ENCODE measurements at places on chromosomes 3 and 15.

DNA sequence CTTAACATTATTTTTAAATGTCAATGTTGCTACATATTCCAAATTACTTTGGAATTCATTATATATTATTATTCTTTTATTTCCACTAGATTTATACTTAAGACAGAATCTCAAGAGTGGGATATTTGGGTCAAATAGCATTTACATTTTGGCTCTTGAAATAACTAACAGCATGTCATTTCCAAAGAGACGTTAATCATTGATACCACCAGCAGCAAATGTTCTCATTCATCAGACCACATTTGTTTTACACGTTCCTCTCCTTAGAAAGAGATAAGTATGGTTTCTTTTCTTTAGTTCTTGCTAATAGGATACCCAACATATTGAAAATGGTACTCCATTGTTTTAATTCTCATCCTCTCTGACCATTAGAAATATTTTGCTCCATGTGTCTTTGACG, 229.8 kb downstream of the LPP start:
- no peak for DNase-seq

GRCh38 chr3:148758303-148758884, 60.7 kb downstream of the AGTR1 start:
- DNase-seq: no peak

GRCh38 chr3:64852738-64853137, 164.9 kb upstream of the ADAMTS9 start:
- no peak for DNase-seq

DNA sequence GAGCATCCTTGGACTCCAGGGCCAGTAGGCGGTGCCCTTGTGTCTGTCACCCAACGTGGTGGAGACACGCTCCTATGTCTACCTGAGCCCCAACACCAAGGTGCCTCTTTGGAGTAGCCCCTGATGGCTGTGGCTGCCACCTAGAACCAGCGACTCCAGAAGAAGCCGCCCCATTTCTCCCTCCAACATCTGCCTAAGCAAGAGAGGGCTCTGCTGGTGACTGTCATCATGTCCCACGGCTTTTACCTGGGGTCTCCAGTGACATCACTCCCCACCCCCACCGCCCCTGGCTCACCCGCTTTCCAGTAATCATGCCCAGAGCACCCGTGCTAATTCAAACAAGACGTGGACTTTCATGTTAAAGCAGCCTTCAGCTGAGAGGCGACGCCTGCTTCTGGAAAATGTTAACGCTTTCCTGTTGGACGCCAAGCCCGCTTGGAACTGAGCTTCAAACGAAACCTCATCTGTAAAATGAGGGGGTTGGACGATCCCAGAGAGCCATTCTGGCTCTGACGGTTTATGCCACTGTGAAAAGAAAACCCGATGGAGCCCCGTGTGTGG, 57.0 kb downstream of the ISG20 start:
- no peak for DNase-seq

GRCh38 chr3:49703443-49703927, 14.1 kb downstream of the RNF123 start:
- DNase-seq: peak; percentile 48

GRCh38 chr3:67646586-67647234, 7.7 kb downstream of the SUCLG2 start:
- DNase-seq: no peak

GRCh38 chr3:33915796-33916546, 117.5 kb downstream of the PDCD6IP start:
- no peak for DNase-seq

DNA sequence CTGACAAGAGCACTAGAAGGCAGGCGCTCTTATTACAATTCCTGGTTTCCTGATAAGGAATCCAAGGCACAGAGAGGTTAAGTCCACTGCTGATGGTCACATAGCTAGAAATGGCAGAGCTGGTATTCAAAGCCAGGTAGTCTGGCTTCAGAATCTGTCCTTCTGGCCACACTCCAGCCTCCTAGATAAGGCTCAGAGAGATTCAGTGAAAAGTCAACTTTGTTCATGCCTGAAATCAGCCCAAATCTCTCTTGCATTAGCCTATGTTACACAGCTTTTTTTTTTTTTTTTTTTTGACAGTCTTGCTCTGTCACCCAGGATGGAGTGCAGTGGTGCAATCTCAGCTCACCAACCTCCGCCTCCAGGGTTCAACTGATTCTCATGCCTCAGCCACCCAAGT, 21.1 kb upstream of the CMTM8 start:
- no peak for DNase-seq

GRCh38 chr15:77410701-77411618, 8.9 kb downstream of the PEAK1 start:
- no peak for DNase-seq

GRCh38 chr3:44762170-44762677, 630 bp downstream of the KIF15 start:
- DNase-seq: no peak

- no peak for DNase-seq
Observed at GRCh38 chr3:34056951-34057390, 258.5 kb downstream of the PDCD6IP start.

DNA sequence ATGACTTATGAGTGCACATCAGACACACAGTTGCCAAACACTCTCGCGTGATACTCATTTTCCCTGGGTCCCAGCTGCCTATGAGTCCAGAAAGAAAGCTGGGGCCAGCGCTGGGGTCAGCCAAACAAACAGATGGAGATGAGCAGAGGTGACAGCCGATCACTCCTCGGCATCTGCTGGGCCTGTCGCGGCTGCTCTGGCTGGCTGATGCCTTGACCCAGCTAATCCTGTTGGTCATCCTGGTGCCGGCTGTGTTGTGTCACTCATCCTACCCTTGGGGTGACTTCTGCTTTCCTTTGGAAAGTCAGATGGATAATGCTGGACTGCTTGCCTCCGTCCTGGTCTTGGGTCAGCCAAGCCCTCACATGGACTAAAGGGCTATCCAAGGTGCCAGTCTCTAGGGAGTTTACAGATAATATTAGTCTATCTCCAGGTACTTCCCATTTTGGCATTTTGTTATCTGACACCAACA, 105.3 kb upstream of the PDZRN3 start:
- no peak for DNase-seq

DNA sequence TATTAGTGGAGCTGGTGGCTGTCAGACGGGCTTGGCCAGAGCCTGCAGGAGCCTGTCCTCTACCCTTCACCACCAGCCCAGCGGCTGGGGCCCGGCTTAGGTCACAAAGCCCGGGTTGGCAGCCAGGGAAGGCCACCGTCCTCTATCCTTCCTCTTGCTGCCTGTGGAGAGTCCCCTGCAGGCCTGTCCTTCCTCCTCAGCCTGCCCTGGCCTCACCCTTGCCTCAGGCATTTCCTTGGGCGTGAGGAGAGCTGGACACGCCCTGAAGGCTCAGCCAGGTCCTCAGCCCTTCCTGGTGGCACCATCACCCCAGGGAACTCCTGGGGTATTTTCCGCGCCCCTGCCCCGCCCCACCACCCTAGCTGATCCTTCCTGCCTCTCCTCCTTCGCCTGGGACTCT, 7.7 kb downstream of the CHAC1 start:
- DNase-seq: no peak

GRCh38 chr3:30012941-30013543, 593.4 kb upstream of the TGFBR2 start:
- peak; percentile 62 for DNase-seq

- no peak for DNase-seq
Observed at GRCh38 chr3:47747558-47747957, 34.1 kb downstream of the SMARCC1 start.

DNA sequence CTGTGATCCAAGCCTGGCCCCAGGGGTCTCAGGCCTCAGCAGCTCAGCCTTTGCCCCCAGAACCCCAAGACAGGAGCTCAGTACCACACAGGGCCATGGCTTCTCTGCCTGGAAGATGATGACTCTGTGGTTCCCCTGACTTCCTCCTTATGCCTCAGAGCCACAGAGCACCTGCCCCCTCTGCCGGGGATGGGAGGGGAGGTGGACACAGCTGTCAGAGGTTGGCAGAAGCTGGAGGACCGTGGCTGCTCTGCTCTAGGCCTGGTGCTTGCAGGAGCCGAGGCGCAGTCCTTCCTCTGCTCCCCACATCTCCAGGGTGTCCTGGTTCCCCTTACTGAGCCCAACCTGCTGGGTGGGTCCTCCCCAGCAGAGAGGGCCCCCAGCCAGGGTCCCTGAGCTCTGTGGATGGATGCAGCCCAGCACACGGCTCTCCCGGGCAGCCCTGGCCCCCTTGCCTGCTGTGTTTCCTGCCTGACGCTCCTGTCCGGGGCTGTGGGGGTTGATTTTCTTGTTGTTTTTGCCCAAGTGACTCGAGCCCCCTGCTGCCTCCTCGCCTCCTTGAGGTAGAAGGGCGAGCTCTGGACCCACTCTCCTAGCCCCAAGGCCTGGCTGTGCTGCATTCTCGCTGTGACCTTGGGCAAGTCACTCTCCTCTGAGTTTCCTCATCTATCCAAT, 36.6 kb downstream of the PSTPIP1 start:
- no peak for DNase-seq

DNA sequence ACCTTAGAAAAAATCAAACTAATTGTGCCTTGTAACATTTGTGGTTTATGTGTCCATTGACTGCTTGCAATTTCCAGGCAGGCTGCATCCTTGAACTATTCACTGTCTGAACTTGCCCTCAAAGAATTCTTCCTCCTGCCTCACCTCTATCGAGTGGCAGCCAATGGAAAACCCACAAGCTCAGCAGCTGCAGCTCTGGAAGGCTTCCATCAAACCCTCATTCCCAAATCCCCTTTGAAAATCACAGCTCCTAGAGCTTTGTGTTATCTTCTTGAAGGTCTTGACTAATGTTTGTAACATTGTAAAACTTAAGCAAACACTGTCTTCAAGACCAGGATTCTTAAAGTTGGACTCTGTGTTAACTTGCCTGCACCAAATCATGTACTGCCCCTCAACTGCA, 81.1 kb downstream of the FILIP1L start:
- no peak for DNase-seq

DNA sequence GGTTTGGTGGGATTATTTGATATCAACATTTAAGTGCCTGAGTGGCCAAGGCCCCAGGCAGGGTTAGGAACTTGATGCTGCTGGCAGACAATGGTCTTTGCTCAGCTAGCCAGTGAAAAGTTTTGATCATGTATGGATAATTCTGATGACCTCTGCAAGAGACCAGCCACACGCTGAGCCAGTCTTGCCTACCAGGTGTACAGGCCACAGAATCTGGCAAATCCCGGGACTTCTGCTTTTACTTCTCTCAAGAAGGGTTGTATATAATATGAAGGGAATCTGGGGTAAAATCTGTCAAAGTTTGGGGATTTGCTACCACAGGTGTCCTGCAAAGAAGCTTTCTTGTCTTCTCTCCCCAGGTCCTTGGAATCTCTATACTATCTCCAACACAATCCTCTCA, 331.4 kb upstream of the GOLIM4 start:
- no peak for DNase-seq

DNA sequence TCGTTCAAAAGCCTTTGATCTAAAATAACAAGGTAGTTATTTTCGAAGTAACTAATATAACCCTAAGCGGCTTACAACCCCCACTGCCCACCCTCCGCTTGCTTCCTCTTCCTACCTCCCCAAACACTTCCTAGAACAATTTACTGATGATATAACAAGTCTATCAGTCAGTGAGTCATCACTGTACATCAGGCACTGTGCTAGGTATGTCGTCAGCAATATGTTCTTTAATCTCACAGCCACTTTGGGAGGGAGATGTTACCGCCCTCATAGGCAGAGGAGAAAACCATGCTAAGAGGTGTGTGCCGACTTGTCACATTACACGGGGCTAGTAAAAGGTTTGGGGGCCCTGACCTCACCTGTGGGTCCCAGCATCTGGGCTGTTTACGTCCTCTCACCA, 381.8 kb downstream of the EPHB1 start:
- no peak for DNase-seq

GRCh38 chr15:80160570-80161156, 7.9 kb downstream of the FAH start:
- no peak for DNase-seq

- DNase-seq: no peak
Observed at GRCh38 chr15:85457392-85457968, 77.1 kb downstream of the AKAP13 start.

DNA sequence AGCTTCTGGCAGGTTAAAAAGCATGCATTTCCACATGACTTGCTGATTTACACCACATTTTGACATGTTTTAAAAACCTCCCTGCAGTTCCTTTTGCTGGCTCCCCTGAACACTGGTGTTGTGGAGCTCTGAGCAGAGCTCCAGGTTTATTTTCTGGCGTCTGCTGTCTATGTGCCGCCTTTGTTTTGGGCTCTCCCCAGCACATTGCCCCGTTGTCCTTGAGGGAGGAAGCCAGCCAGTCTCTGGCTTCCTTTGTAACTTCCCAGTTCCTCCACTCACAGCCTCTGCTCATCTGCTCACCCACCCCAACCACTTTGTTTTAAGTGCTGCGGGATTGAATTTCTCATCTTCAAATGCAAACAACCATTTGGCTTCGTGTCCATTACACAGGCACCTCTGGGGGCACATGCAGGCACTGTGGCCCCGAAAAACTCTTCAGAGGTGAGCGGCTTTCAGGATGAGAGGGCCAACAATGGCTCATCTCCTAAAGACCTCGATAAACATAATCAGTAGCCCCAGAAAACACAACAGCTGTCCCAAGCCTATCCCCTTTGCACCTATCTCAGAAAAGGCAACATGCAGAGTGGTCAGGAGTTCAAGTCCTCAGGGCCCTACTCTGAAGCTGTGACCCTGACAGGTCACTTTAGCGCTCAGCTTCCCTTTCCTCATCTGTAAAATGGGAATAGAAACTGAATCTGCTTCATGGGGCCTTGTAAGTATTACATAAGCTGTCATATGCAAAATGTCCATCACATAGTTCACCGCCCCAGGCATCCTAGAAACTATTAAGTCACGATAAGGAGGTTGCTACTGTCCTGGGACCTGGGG, 1.3 kb upstream of the MEF2A start:
- DNase-seq: no peak

DNA sequence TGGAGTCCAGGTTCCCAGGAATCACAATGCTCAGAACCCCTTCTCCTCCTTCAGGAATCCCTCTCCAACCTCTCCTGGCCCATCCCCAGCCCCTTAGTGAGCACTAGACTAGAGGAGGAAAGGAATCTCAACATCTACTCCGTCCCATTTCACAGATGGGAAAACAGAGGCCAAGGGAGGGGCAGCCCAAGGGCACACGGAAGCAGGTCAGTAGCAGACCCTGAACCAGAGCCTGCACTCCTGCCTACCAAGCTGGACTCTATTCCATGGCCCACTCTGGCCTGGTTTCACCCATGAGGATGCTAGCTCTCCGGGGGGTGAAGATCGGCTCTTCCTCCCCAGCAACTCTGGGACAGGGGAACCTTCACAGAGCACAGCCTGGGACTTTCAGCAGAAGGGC, 14.3 kb downstream of the SEMA7A start:
- DNase-seq: no peak

DNA sequence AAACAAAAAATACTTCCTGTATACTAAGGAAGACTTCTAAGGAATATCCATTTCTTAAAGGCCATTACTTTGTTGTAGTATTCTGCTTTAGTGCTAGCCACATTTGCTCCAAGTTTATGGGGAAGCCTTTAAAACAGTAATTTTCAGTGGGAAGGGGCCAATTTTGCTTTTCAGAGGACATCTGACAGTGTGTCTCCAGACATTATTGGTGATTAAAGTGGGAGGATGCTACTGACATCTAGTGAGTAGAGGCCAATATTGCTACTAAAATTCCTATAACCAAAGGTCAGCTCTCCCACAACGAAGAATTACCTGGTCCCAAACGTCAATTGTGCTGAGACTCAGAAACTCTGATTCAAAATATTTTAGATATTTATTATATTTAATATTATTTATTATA, 24.8 kb downstream of the SLC28A2 start:
- peak; percentile 4 for DNase-seq

- DNase-seq: no peak
Observed at GRCh38 chr3:94904156-94904674, 841.4 kb downstream of the NSUN3 start.
